NCI-H2081 (cell line): ENCODE measurements at places on chromosomes 1 and 21.
A peak's percentile ranks its signal among the peaks of the same experiment; 100 is the strongest.

DNA sequence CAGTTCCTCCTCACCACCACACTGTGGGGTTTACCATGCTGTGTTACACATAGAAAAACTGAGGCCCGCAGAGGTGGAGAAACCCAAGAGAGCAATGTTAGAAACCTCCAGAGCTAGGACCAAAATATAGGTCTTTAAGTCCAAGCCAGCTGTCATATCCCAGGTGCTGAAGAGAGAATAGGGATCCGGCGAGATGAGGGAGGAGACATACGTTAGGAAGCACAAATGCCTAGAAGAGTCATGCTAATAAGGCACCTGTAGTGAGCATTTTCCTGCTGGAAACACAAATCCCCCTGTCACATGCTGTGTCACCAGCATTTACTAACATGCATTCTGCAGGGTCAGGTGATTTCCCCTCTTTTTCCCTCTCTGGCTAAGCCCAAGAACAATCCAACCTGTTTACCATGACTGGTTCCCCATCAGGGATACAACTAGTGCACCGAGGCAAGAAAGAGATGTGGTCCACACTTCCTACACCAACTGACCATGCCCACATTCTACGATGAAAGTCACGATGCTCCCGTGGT, 168.6 kb upstream of the CAMK1G start:
- no peak for DNase-seq

DNA sequence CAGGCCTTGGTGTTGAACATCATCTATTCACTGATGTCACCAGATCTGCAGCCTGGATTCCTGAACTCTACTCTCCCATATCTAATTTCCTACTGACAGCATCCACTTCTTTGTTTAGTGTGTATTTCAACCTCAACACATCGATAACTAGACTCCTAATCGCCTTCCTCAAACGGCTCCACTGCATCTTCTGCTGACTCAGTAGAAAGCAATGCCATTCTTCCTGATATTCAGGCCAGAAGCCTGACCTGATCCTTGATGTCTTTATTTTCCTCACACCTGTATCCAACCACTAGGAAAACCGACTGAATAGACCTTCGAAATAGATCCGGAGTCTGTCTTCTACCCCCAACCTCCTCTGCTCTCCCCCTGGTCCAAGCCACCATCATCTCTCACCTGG, 466.9 kb downstream of the PCP4 start:
- no peak for DNase-seq

GRCh38 chr1:4944911-4945310, 290.5 kb downstream of the AJAP1 start:
- DNase-seq, result no peak

DNA sequence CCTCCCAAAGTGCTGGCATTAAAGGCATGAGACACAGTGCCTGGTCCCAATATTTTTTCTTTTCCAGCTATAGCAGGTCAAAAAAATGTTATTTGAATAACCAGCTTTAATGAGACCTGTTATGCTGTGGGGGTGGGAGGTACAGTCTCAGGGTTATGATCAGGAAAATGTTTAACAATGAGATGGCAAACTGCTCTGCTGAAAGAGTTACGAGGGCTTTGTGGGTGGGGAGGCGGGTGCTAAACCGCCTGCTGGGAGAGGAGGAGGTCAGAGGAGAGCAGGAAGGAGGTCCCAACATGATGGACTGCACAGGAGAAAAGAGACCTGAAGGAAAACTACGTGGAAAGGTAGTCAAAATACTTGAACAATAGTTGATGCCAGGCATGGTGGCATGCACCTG, 126.0 kb upstream of the B3GALT2 start:
- DNase-seq, result no peak

GRCh38 chr1:169900571-169900970, 6.9 kb upstream of the SCYL3 start:
- DNase-seq, result no peak

GRCh38 chr1:246304484-246305259, 202.4 kb downstream of the SMYD3 start:
- DNase-seq, result no peak

DNA sequence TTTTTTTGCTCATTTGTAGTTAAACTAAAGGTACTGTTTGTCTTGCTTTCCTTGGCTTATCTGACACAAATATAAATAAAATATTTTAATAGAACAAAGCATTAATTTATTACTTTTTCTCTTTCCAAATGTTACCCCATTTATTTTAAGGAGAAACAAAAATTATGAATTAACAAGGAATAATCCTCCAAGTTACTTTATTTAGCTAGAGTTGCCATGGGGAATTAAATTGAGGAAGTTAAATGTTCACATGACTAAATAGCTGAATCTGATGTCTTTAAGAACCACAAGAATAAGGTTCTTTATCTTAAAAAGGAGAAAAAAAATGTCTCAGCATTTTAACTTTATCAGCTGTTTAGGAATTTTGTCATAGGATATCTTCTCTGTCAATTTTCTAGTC, 12.3 kb downstream of the ATG4C start:
- no peak for DNase-seq

GRCh38 chr1:176466514-176466913, 3.5 kb downstream of the PAPPA2 start:
- DNase-seq, result peak; percentile 11

DNA sequence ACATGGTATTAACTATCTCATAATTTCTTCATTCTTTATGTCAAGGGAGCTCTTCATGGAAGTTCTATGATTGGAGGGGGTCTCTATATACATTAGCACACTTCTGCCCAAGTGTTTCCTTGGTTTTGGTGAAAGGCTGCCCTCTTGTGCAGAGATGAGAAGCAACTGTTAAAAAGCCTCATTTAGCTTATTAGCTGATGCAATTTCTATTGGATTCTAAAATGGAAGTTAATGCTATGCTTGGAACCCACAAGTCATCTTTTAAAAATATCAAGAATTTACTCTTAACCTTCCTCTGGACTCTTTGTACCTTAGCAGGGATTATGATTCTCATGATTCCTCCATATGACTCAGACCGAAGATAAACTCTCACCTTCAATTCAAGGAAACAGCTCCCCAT, 328.9 kb downstream of the PTBP2 start:
- DNase-seq, result no peak

GRCh38 chr1:235326719-235327558, 1.0 kb downstream of the ARID4B start:
- peak; percentile 56 for DNase-seq

- DNase-seq, result no peak
Observed at GRCh38 chr1:65281846-65282245, 27.5 kb upstream of the DNAJC6 start.

GRCh38 chr1:3590139-3590763, 21.1 kb downstream of the MEGF6 start:
- DNase-seq, result no peak

- no peak for DNase-seq
Observed at GRCh38 chr1:221644145-221644448, 97.8 kb downstream of the DUSP10 start.

- no peak for DNase-seq
Observed at GRCh38 chr1:248303324-248303723, at the start of gene OR2T12. OR2T12 (minus strand) TSS chr1:248303424; CDS start chr1:248295578, 7,846 bp downstream.

DNA sequence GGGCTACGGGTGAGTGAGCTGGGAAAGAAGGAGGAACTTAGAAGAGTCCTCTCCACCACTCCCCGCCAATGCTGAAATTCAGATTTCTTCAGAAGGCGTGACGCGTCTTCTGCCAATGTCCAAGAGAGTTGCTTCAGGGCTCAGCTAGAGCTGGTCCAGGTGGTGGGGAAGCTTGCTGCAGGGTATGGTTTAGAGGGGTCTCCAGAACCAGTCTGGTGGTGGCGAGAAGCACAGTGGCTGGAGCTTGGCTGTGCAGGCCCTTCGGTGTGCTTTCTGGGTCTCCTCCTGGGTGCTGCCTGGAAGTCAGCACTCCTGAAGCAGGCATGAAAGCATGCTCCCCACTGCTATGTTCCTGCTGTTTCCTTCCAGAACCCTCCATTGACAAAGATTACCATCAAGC, 387.2 kb downstream of the PTPRU start:
- DNase-seq, result no peak

- no peak for DNase-seq
Observed at GRCh38 chr1:81409780-81410274, 390.9 kb upstream of the ADGRL2 start.

DNA sequence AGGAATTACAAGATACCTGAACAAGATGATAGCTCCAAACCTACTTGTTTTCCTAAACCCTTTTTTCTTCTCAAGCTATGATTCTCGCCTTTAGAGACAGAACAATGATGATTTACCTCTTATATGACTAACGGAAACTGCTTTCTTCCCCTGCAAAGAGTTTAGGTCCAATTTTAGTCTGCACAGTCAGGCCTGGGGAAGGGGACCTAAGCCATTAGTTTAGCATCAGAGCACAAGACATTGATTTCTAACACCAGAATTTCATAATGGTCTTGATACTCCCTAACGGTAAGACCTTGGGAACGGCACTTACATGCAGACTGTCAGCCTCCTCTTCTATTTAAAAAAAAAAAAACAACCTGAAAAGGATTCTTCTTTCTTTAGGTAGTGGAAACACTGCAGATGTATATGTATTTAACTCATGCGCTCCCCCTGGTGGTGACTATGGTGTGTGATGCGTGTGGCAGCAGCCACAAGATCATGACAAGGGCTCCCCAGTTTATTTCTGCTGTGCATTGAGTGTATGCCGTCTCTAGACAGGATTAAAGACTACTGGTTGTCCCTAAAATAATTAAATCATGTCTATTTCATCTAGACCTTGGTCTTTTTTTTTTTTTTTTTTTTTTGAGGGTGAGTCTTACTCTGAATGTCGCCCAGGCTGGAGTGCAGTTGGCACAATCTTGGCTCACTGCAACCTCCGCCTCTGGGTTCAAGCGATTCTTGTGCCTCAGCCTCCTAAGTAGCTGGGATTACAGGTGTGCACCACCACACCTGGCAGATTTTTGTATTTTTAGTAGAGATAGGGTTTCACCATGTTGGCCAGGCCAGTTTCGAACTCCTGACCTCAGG, 37.3 kb upstream of the TMEM222 start:
- peak; percentile 64 for DNase-seq

DNA sequence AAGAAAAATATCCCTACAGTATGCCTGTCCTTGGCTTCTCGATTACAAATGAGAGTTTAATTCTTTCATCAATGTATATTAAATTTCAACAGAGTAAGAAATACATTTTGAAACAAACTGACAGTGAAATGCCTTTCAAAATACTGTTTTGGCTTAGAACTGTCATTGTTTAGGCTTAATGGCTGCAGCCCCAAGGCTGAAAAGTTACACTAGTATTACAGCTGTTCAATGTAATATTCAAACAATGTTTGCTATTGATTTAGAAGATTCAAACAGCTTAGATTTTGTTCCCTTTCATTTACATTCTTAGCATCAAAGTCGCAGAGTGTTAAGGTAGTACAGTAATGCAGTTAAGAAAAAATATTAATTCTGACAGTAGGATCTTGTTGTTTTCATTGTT, 882.9 kb upstream of the ADGRL2 start:
- DNase-seq, result no peak

GRCh38 chr1:2597441-2598328, 11.1 kb downstream of the PRXL2B start:
- no peak for DNase-seq
